NCI-H2227 treated with DMSO at 0.1 percent for 48 hours (cell line): ENCODE measurements at places on chromosomes 11 and 22.

- DNase-seq = no peak
These were observed 39.1 kb upstream of the SMIM38 start for GRCh38 chr11:69116671-69117070.

DNA sequence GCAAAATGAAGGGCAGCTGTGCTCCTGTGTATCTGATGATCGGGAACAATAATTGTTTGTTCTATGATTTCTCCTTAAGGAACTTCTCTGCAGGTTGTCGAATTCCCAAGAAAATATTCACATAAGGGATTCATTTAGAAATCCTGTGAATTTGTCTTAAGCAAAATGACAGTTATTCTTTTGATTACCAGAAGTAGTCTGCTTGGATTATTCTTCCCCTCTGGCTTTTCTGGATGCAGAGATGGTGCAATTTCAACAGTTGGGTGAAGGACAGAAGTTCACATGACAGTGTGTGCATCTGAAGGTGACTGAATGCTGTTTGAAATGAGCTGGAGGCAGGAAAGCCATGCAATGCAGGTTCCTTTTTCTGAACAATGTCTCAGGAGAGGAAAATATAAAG lies 137.2 kb upstream of the MTMR2 start:
- DNase-seq = no peak

DNA sequence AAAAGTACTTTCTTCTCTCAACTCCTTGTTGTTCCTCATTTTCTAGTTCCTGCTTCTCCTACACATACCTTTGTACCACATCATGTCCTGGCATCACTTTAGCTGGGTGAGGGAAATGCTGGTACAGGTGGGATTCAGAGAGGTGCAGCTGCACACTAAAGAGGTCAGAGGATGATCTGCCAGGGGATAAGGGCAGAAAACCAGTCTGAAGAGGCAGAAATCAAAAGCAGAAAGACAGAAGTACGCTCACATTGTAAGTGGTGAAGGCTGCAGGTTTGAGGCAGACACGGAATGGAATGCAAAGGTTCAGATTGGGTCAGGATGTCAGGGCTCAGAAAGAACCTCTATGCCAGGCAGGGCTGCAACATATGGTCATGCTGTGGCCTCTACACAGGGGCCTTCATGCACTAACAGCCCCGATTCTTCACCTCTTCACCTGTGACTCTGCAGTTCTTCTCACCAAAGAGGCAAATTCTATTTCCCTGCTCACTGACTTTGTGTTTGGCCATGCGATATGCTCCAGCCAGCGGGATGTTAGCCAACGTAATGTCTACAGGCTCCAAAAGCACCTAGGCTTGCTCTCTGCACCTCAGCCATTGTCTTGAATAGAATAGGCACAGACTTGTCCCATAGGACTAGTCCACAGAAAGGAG lies 373.7 kb downstream of the NXPE2 start:
- DNase-seq = no peak

DNA sequence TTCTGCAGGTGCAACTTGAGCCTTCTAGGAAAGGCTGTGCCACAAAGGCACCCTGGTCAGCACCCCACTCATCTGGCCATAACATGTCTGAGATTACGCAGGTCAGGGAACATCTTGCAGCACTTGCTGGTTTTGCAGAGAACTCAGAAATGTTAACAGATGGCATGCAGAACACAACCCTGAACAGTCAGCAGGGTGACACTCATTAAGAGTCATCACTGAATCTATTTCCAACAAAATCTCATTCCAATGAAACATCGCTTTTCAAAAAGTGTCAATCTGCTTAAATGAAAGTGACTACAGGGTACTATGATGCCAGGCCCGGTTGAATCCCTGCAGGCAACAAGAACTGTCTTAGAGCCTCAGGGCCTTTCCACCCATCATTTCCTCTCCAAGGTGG lies 369.8 kb upstream of the CCDC90B start:
- no peak for DNase-seq

DNA sequence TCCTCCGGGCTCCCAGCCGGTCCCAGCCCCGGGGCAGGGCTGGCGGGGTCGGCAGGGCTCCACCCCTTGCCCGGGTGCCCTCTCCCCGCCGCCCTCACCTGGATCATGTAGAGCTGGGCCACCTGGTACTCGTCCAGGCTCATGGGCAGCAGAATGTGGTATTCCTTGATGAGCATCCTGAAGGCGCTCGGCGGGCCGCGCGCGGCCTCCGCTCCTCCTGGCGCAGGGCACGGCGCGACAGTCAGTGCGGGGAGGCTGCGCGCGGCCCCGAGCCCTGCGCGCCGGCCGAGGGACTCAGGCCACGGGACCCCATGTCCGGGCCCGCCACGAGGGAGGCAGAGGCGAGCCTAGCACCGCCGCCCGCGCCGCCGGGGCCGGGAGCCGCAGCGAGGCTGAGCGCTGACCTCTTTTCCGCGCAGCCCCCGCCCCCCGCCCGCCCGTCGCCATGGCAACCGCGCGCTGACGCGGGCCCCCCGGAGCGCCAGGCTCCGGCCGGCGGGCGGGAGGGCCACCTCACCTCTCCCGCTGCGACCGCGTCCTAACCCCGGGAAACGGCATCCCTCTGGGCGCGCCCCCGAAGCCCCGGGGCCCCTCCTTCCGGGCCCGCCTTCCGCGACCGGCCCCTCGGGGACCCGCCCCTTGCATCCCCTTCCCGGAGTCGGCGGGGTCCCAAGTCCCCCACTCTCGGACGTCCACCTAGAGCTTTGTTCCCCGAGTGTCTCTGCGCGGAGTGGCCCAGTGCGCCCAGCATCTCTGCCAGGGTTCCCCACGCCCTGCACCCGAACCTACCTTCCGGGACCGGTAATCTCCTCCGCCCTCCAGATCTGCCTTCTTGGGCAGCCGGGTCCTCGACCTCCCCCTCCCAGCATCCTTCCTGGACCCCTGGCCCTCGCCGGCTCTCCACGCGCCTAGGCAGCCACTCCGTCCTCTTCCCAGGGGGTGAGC lies 886 bp downstream of the PITPNM1 start:
- no peak for DNase-seq

DNA sequence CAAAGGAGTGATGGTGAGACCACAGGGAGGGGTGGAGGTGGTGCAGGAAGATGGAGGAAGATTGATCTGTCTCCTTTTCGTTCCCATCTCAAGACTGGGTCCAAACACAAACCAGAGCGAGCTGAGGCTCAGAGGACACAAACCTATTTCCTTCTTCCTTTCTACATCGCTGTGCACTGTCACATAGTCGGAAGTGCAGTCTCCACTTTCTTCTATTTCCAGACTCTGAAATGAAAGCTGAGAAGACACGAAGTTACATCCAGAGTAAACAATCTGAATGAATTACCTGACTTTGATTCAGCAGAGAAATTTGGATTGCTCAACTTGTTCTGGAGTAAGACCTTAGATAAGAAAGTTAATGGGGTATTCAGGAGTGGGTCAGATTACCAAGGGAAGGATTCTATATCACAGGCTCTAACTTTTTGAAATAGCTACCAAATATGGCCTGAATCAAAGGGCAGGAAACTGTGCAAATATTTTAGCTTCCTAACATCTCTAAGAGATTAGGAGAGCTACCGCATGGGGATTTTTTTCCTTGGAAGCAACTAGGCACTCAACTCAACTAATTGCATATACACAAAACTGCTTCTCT lies 14.4 kb downstream of the OVCH2 start:
- no peak for DNase-seq

GRCh38 chr11:31512117-31512516 lies 2.5 kb downstream of the ELP4 start:
- no peak for DNase-seq

GRCh38 chr11:7522121-7522520 lies 8.3 kb downstream of the PPFIBP2 start:
- DNase-seq = no peak
